ENCODE measurements at places on chromosomes 16 and 17. TPM values are rescaled to one million over a fixed set of nuclear protein-coding genes. Genes with fewer than 3 reads are reported as not detected.

Gene ARHGAP27
- 13.1 TPM for total RNA-seq

Gene MEIOC
- 4.8 TPM for total RNA-seq

Gene AURKB
- total RNA-seq, result 160 TPM

Gene HOXB1
- not detected for total RNA-seq

Gene HBA2
- total RNA-seq, result not detected

Gene ERI2
- total RNA-seq, result 12.6 TPM

Gene TMEM97
- total RNA-seq, result 130 TPM

Gene TMED6
- total RNA-seq, result not detected

Gene CDRT15L2
- total RNA-seq, result not detected

Gene PRPSAP1
- 54.2 TPM for total RNA-seq

DNA sequence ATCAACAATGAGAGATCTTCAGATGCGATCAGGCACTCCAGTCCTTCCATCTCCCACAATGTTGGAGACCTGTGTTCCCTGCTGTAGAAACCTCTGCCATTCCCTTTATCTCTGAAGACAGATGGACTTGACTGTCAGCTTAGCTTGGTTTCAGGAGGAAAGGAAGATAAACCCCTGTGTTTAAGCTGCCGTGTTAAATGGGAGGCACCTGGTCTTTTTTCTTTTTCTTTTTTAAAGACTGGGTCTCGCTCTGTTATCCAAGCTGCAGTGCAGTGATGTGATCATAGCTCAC lies 63.1 kb downstream of the USP22 start:
- H3K27me3 ChIP-seq, result no peaks in the 10 kb centered on the region
- H3K4me3 ChIP-seq, result no peak overlapping the region
- H3K27ac ChIP-seq, result no peak overlapping the region
- no peak for DNase-seq
- no peaks in the 10 kb centered on the region for H3K4me1 ChIP-seq

GRCh38 chr16:49854188-49854795 lies 1.6 kb downstream of the ZNF423 start:
- DNase-seq, result no peak
- H3K36me3 ChIP-seq, result no peaks in the 10 kb centered on the region
- H3K4me1 ChIP-seq, result peaks cover 31% of the 10 kb centered on the region

GRCh38 chr17:43367737-43368242 lies 31.0 kb upstream of the ARL4D start:
- no peaks in the 10 kb centered on the region for H3K36me3 ChIP-seq
- peaks cover 12% of the 10 kb centered on the region for H3K4me1 ChIP-seq
- peak overlapping the region; percentile 99 for H3K27ac ChIP-seq
- H3K27me3 ChIP-seq, result no peaks in the 10 kb centered on the region

DNA sequence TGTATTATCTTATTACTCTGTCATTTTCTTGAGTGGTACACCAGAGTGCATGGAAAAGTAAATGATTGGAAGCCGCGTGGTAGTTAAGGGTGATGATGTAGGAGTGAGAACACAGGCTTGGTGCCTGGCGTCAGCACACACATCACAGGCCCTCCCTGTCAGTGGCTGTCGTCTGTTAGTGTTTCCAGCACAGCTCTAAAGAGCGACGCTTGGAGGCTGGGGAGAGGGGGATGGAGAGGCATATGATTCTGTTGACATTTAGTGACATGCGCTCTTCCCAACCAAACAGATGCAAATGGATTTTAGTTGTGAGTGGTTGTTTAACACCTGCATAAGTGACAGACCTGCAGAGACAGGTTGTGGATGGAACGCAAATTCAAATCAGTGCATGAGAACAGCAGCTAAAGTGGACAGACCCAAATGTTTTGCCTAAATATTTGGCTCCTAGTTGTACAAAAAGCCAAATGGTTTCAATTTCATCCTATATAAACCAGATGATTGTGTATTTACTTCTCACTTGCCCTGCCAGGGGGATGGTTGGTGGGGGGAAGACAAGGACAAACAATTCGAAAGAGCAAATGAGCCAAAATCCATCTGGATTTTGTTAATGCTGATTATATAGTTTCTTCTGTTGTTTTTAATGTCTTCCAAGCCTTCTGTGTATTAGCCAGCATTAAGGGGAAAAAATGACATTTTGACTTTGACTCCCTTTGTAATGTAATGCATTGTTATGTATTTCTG lies 222.3 kb downstream of the WWOX start:
- H3K27ac ChIP-seq, result no peak overlapping the region
- H3K27me3 ChIP-seq, result no peaks in the 10 kb centered on the region
- H3K4me1 ChIP-seq, result peaks cover 20% of the 10 kb centered on the region
- no peaks in the 10 kb centered on the region for H3K36me3 ChIP-seq
- H3K4me3 ChIP-seq, result no peak overlapping the region

DNA sequence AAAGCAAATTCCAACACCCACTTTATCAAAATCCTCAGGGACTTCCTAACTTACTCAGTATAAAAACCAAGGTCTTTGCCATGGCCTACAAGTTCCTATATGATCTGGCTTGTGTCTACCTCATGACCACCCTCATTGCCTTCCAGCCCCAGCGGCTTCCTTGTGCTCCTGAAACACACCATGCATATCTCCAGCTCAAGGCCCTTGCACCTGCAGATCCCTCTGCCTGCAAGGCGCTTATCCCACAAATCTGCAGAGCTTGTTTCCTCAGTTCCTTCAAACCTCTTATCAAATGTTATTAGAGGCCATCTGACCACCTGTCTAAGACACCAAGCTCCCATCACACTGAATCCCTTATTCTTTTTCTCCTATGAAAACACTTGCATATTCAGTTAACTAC lies 2.6 kb downstream of the BBS2 start:
- no peaks in the 10 kb centered on the region for H3K27me3 ChIP-seq
- H3K36me3 ChIP-seq, result no peaks in the 10 kb centered on the region
- no peak overlapping the region for H3K4me3 ChIP-seq
- H3K4me1 ChIP-seq, result no peaks in the 10 kb centered on the region

GRCh38 chr17:34163646-34164045 lies 91.4 kb upstream of the CCL2 start:
- no peaks in the 10 kb centered on the region for H3K36me3 ChIP-seq
- H3K27me3 ChIP-seq, result no peaks in the 10 kb centered on the region
- no peak overlapping the region for H3K4me3 ChIP-seq
- DNase-seq, result peak; percentile 52

- H3K27me3 ChIP-seq, result no peaks in the 10 kb centered on the region
- H3K27ac ChIP-seq, result no peak overlapping the region
- DNase-seq, result no peak
- H3K4me3 ChIP-seq, result no peak overlapping the region
- H3K4me1 ChIP-seq, result peaks cover 9% of the 10 kb centered on the region
Measured at GRCh38 chr17:80153004-80153403, 6.1 kb upstream of the EIF4A3 start.

DNA sequence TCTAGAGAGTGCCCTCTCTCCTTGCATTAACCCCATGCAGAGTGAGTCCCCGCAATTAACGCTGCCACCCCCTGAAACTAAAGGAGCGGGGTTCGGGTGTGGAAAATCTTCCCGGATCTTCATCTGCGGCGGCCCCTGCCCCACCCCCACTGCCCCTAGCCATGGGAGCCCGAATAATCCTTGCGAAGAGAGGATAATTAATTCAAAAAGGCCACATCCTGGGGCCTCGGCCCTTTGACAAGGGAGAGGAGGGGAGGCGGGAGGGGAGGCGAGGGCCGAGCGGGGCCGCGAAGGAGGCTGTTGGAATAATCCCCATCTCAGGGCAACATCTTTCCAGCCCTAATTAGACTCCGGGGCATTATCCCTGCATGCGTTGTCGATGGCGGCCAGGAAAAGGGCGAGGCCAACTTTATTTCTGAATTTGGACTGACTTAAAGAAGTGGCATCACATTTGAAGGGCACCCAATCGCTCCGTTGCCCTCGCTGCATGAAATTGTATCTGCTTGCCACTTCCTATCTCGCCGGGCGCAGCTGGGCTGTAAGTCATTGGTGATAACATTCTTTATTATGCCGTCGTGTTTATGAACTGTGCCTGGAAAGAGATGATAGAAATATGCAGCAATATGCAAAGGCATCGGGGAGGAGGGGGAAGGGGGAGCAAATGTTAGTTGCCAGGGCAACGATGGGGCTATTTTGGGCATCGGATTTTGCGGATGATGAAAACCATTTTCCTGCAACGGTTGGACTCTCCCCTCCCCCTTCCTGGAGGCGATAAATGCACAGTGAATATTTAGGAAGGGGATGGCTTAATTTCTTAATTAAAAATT lies 387.1 kb upstream of the TNRC6C start:
- H3K36me3 ChIP-seq, result no peaks in the 10 kb centered on the region
- DNase-seq, result no peak
- H3K27me3 ChIP-seq, result peaks cover 4% of the 10 kb centered on the region
- H3K27ac ChIP-seq, result no peak overlapping the region
- no peak overlapping the region for H3K4me3 ChIP-seq
- peaks cover 11% of the 10 kb centered on the region for H3K4me1 ChIP-seq

DNA sequence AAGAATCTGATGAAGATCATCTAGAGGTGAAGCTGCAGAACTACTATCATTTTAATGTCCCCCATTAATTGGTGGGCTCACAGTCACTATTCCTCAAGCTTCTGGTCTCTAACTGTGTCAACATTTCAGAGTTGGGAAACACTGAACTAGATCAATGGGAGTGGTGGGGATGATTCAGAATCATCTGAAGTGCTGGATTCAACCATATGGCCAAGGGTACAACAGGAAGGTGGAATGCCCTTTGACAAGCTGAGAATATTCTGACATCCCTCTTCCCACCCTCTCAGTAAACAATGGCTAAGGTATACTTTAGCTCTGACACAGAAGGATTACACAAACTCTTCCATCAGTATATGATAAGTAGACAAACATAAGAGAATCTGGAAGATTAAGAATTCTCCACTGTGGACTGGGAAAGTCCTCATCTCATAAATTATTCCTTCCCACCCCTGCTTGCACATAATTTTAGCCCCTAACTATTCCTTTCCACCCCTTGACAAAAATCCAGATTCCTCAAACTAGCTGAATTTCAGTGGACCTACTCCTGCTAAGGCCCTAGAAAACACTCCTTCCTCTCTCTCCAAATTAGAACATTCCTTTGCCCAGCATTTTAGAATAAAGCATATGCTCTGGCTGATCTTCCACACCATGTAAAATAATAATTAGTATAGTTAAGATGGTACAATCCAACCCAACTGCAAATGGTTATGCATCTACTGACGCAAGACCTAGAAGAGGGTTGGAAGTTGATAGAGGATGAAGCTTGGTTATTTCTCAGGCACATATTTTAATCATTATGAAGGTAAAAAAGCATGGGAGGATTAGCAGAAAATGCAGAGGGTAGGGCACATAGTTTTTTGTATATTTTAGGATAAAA lies 16.3 kb upstream of the RFFL start:
- H3K4me3 ChIP-seq, result no peak overlapping the region
- no peaks in the 10 kb centered on the region for H3K27me3 ChIP-seq
- no peak overlapping the region for H3K27ac ChIP-seq
- H3K4me1 ChIP-seq, result peaks cover 4% of the 10 kb centered on the region
- no peaks in the 10 kb centered on the region for H3K36me3 ChIP-seq
- DNase-seq, result no peak

DNA sequence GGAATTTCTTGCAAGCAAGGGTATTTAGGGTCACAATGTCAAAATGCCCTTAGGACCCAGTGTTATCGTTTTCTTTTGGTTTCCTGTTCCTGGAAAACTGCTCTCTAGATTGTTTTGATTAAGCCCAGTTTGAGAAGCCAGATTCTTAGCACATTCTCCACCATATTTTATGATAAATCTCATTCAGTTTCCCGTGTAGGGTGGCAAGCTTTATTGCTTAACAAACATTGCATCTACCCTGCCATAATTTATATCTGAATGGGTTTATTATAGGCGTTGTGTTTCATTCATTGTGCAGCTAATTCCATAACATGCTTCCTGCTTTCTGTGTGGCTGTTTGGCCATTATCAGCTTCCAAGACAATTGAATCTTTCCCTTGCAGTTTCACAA lies 389.1 kb upstream of the DYNLRB2 start:
- H3K27ac ChIP-seq, result no peak overlapping the region
- H3K27me3 ChIP-seq, result no peaks in the 10 kb centered on the region
- DNase-seq, result no peak

GRCh38 chr17:50201276-50201854 lies at the start of gene COL1A1:
COL1A1 (minus strand) TSS chr17:50201631; CDS start chr17:50201513, 118 bp downstream.
- no peak within 1 kb of the TSS for H3K27ac ChIP-seq
- H3K27me3 ChIP-seq, result peaks cover 19% of the 10 kb centered on the region
- peaks cover 5% of the 10 kb centered on the region for H3K4me1 ChIP-seq
- peak within 1 kb of the TSS; percentile 63 for H3K4me3 ChIP-seq
- peak; percentile 76 for DNase-seq

DNA sequence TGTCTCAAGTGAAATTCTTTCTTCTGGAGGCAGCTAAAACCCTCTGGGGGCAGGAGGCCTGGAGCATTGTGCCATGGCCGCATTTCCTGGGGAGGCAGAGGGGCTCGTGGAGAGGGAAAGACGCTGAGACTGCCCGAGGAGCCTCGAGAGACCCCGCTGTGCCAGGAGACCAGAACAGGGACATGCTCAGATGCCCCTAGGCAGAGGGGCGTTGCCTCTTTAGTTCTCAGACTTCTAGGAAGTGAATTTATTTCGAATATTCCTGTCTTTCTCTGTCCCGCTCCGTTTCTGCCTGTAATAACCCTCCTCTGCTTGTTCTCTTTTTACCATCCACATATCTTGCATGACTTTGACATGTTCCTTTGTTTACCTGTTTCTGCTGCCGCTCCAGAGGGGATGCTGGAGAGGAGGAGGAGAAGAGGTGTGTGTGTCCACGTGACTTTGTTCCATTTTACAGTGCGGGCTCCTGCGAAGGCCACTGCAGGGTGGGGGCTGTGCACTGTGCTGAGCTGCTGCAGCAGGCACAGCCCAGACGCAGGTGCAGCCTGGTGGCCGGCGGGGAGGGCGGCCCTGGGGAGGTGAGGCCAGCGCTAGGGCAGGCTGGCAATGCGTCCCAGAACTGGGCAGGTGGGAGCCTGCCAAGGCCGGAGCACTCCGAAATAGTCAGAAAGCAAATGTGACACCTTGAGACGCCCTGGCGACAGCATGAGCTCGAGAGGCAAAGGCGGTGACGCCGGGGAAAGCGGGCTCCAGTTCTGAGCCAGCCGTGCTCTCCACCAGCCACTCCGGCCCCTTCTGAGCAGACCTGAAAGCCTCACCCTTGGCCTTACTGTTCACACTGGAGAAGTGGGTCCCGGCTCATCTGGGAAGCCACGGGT lies 29.9 kb downstream of the CIBAR2 start:
- no peak overlapping the region for H3K27ac ChIP-seq
- H3K4me1 ChIP-seq, result peaks cover 12% of the 10 kb centered on the region
- no peak overlapping the region for H3K4me3 ChIP-seq
- no peak for DNase-seq
- H3K36me3 ChIP-seq, result no peaks in the 10 kb centered on the region
- peaks cover 8% of the 10 kb centered on the region for H3K27me3 ChIP-seq

Measured in H1 (cell line).